ENCODE measurements at places on chromosomes 3 and 15.

DNA sequence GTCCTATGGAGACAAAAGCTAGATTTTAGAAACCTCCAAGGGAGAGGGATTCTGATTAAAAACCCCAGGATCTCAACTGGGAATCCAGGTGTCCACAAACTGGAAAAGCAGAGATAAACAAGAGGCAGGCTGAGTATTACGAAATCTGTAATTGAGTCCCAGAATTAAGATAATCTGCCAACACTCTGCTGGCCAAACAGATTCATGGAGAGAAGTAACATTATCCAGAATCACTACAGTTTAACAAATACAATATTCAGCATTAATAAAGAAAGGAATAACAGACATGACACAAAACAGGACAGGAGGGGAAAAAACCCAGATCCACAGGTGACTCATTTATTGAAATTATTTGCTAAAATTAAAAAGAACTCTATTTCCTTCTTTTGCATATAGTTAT is 227.2 kb upstream of the NANOGP8 start:
- no peak for DNase-seq

DNA sequence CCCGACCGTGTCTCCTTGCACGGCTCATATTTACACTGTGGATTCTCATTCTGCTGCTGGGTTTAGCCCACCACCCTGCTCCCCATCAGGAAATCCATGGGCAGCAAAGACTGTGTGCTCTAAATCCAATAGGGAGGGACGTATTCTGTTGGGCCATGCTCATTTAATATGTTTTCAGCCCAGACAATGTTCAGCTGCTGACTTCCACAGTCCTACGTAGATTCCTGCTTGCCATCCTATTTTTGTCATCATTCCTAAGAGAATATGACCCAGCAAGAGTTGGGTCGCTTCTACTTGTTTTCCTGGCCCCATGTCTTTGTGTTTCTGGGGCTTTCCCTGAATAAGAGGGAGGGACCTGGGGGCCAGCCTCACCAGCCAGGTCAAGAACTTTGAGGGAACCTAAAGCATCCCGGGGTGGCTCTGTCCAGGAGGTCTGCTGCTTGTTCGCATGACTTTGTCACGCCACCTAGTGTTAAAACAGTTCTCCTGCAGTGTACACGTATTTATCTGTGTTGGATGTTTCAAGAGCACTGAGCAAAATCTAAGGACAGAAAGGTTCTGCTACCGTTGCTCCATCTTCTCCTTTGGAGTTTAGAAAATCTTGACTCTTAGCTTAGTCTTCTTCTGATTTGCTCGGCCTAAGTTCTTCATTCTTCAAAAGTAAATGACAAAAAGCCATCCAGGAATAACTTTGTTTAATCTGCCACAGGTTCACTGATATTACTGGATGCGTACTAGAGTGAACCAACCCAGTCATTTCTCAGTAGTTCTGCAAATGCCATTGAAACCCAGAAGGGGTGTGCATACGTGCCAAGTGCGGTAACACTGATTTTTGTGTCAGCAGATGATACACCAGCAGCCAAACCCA is 79.8 kb upstream of the NR2E3 start:
- DNase-seq, result no peak

- DNase-seq, result no peak
Observed at GRCh38 chr3:10401990-10402761, 81.3 kb upstream of the SEC13 start.

DNA sequence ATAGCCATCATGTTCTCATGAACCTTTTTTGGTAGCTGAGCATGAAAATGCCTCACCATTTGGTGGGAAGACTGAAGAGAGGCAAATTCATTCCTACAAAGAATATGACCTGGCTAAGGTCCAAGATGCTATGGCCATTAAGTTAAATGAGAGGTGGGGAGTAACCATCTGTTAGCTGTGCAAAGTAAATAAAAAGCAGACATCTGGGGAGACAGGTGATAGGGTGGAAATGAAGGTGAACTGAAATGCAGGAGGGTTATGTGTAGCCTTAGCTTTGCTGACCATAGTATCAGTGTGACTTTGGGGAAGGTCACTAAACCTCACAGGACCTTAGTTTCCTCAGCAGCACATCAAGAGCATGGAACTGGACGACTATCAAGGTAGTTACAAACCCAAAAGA is 111.0 kb upstream of the STRIT1 start:
- DNase-seq, result no peak

DNA sequence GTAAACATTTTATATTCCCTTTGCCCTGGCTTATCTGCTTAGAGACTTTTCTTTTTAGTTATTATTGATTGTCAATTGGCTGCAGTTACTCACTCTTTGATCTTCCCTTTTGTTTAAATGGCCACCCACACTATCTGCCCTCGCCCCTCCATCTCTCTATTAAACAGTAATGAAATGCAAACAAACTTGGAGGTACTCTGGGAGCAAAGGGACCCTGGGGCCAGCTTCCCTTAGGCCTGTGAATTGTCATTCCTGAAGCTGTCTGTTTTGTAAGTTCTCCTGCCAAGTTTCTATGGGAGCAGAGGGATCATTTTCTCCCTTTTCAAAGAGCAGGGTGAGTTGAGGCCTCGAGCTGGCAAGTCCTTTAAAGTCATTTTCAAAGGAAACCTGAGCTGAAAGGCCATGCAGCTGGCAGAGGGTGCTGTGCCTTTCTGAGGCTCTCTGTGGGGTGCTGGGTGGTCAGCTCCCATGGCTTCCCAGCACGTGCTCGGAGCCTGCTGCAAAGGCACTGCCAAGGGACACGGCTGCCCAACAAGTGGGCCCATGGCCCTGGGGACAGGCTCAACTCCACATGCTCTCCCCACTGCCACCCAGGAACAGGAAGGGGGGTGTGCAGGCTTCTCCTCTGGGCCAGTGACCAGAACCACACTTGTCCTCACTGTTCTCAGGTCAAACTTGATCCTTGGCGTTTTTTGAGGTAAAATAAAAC is 17.4 kb upstream of the RTP2 start:
- DNase-seq, result no peak

DNA sequence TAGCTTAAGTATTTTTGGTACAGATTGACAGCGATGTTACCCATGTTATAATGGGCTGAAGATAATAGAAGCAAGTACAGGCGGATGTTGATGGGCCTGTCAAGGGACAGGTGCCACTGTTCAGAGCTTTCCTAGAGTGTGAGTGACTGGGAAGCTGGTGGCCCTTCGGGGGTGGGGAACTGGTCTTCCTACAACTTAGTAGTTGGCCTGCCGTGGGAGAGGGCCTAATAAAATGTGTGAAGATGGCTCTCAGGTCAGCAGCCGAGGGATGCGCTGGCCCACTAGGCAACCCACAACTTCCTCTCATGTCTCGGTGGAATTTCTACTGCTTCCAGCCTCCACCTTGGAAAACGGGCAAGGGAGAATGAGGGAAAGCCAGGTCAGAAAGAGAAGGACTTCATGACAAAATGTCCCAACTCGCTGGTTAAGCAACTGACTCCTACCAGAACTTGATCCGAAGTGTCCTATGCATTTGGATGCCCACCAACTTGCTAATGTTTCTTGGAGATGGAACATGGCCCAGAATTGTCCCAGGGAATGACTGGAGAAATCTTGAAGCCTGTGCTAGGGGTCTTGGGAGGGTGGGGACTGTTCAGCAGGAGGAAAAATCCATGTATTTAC is 1.4 kb downstream of the GYG1 start:
- no peak for DNase-seq

- no peak for DNase-seq
Observed at GRCh38 chr3:188400494-188401243, 246.7 kb downstream of the LPP start.

GRCh38 chr15:32887090-32887489 is 169.3 kb downstream of the GREM1 start:
- DNase-seq, result no peak

DNA sequence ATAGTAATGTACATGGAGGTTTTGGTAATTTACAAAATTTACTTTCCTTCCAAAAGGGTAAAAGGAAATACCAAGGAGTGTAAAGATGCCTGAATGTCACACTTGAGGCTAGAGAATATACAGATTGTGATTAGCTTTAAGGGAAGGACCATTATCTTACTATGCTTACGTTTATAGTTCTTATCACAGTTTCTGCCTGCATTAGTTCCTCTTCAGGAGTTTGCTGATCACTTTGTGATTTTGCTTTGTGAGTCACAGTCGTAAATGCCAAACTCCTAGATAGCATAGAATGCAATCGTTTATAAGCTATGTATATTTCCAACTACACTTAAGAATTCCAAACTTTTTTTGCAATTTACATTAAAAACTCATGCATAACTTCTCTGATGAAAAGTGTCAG is 1034.6 kb downstream of the DIPK2A start:
- no peak for DNase-seq

DNA sequence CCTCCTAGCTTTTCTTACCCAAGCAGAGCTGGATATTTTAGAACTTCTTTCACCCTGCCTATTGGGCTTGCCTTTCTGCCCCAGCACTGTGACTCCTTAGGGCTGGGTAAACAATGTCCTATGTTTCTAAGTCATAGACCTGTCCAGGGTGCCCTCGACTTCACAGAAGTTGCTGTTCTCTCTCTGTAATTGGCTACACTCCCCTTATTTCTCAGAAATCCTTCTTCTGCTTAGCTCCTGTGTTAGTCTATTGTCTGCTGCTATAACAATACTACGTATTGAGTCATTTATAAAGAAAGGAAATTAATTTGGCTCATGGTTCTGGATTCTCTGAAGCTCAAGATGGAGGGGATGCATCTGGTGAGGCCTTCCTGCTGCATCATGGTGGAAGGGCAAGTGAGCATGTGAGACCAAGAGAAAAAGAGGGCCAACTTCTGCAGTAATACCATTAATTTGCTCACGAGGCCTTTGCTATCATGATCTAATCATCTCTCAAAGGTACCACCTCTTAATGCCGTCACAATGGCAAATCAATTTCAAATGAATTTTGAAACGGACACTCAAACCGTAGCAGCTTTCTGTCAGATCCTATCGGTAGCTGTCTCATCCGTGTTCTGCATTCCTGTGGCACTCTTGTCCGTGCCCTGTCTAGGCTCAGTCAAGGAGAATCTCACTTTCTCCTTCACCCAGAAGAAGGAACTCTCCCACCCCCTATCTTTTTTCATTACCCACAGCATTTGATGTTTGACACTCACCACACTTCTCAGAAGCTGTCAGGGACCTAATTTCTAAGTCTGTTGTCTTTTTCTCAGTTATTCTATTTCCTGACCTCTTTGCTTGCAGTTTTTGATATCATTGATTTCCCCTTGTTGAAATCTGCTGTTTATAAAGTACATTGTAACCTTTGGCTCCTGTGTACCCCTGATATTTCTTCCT is 22.3 kb upstream of the GPR171 start:
- DNase-seq, result no peak

GRCh38 chr15:45921376-45921775 is 286.5 kb downstream of the SQOR start:
- no peak for DNase-seq

GRCh38 chr15:69338535-69339213 is 40.0 kb downstream of the PAQR5 start:
- DNase-seq, result no peak

GRCh38 chr3:55724821-55725220 is 237.7 kb upstream of the WNT5A start:
- no peak for DNase-seq

DNA sequence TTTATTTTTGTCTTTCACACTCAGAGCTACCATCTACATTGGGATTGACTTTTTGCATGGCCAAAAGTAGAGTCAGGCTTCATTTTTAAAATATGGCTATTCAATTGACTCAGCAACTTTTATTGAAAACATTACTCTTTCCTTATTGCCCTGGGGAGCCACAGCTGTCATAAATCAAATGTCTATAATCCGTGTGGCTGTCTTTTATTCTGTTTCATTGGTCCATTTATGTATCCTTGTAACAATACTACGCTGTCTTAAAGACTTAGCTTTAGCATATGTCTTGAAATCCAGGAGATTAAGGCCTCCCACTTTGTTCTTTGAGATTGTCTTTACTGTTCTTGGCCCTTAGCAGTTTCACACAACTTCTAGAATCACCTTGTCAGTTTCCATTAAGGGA is 55.2 kb downstream of the CEMIP start:
- no peak for DNase-seq

GRCh38 chr3:141740349-141740748 is 2.3 kb downstream of the RNF7 start:
- DNase-seq, result no peak

- DNase-seq, result no peak
Observed at GRCh38 chr15:101244889-101245668, 6.8 kb downstream of the CHSY1 start.

DNA sequence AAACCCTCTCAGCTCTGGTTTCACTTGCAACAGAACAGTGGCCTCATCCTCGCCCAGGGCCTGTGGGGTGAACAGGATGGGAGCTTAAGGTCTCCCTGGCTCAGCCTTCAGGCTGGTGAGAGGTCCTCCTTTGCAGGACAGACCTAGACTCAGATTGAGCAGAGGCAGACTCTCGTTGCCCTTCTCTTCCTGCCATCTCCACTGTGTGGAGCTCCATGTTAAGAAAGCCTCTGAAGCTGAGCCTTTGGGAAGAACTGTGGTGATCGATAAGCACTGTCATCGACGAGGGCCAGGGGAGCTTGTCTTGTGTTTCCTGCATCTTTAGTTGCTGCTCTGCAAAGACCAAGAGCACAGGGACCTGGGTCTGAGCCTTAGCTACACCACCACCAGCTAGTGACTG is 37.8 kb upstream of the GRIP2 start:
- DNase-seq, result no peak

DNA sequence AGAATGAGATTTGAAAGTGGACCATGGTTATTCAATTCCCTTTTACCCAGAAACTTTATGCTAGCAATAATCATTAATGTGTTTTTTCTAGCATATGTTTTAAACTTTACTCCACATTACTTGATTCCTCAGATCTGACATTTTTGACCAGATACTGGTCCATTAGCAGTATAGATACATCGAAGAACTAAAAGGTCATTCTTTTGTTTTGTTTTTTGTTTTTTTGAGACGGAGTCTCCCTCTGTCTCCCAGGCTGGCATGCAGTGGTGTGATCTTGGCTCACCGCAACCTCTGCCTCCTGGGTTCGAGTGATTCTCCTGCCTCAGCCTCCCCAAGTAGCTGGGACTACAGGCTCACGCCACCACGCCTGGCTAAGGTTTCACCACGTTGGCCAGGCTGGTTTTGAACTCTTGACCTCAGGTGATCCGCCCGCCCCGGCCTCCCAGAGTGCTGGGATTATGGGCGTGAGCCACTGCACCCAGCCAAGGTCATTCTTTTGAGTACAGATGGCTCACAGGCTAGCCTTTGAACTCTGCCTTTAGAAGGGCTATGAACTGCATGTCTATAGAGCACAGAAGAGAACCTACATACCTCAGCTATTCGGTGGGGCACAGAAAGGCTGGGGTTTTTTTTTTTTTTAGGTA is 28.6 kb downstream of the CHP1 start:
- no peak for DNase-seq
